ENCODE measurements at places on chromosomes 5 and 9.

DNA sequence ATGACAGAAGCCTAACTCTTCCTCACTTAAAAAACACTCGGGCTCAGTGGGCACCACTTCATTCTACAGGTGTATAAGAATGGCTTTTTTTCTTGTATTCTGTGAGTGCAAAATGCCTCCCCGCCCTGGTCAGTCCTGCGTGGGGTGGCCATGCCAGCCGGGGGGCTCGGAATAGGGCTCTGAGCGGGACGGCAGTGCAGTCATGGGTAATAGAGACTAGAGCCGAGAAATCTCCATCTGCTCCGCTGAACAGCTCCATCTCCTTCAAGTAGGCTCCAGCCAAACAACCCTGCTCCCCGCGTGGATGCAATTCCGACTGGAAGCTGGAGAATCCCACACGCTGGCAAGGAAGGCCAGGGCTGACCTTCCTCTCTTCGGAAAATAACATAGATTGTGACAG is 317.0 kb upstream of the IRX4 start:
- no peak for DNase-seq

- DNase-seq: no peak
These were observed 43.9 kb upstream of the ALDOB start for GRCh38 chr9:101479338-101480030.

GRCh38 chr9:89543621-89544278 is 45.8 kb upstream of the SEMA4D start:
- DNase-seq: no peak

GRCh38 chr5:154446195-154447088 is 645 bp downstream of the SAP30L start:
- DNase-seq: peak; percentile 48

- DNase-seq: no peak
These were observed 32.3 kb downstream of the TNFAIP8 start for GRCh38 chr5:119387945-119388618.

DNA sequence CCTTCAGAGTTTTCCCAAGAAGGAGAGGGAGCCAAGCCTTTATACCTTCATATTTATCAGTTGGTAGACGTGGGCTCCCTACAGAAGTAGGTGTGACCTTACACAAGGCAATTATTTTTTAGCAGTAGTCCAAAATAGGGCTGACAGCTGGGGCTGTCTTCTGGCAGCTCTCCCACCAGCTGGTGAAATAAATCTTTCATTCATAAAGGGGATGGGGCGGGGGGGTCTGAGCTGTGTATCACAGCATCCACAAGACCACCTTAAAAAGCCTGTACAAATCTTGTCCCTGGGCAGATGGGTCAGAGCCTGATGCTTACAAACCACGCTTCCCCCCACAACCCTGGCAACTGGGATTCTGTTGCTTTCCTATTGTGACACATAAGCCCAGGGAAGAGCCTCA is 19.7 kb downstream of the CSF2 start:
- no peak for DNase-seq

DNA sequence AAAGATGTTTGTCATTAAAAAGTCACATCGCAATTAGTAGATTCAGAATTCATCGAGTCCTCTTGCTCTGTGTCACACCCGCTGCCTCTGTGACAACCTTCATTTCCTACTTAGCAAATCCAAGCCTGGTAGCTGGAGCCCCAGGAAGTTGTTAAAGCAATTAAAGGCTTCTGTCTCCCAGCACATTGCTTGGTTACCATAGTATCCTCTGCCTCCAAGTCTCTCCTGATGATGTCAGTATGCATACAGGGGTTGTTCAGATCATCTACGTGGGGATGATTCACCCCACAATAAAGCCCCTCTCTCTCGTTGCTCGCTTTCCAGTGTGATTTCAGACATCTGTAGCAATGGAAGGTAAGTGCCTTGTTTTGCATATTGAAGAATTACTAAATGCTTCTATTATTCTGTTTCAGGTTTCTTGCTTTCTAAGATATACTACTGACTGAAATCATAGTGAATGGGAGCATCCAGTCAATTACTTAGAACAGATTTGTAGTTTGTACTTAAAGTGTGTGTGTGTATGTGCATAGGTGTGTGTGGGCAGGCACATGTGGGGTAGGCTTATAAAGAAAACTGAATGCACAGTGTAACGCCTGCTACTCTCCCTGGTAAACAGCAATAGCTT is 52.9 kb downstream of the PAM start:
- DNase-seq: no peak

DNA sequence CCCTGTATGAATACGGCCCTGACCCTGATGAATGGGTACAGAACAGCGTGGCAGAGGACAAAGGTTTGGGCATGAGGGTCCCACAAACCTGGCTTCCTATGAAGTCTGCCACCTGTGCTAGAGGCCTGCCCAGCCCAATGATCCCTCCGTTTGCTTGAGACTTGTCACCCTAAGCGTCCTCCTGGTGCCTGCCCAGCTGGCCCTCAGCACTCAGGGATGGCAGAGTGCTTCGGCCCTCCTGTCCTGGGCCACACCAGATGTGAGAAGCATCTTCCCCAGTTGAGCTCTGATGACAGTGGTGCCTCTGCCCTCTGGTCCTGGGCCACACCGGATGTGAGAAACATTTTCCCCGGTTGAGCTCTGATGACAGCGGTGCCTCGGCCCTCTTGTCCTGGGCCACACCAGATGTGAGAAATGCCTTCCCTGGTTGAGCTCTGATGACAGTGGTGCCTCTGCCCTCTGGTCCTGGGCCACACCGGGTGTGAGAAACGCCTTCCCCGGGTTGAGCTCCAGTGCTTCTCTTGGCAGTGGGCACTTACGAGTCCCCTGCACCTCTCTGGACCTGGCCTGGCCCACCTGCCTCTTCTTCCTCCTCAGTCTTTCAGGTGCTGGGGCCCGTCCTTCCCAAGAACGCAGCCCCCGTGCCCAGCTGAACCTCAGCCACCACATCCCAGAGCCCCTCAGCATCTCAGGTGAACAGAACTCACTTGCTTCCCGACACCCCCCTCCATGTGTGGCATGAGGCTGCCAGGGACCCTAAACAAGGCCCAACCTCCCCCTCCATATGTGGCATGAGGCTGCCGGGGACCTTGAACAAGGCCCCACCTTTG is 253.1 kb upstream of the IRX1 start:
- no peak for DNase-seq

- DNase-seq: no peak
These were observed 46.2 kb downstream of the TENT4A start for GRCh38 chr5:6759401-6759800.

DNA sequence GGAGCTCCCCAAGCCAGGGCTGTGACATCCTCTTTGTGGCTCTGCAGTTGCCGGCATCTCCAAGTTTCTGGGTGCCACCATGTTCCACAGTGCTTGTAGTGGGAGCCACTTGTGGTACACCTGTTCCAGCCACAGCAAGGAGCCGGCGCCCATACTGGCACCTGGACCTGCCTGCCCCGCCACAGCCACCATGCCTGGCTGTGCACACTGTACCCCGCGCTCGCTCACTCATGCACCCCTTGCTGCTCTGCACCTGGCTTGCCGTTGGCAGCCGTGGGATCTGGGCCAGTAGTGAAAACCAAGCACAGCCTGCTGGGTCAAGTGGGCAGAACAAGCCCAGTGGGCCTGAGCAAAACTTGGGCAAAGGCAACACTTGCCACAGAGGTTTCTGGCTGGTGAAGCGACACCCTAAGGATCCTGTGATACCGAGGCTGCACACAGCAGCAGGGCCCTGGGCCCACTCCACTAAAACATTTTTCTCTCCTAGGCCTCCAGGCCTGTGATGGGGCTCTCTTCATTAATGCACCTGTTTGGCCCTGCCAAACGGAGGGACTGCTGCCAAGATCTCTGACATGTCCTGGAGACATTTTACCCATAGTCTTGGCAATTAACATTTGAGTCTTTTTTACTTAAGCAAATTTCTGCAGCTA is 2.8 kb downstream of the TRIM36 start:
- DNase-seq: no peak
